Stimulated activated CD8-positive, alpha-beta memory T cell treated with anti-CD3 and anti-CD28 coated beads, Interleukin-15, amount 100 ng/mL, for 24 hours (primary cell): ENCODE measurements at places on chromosomes 5 and 9.

DNA sequence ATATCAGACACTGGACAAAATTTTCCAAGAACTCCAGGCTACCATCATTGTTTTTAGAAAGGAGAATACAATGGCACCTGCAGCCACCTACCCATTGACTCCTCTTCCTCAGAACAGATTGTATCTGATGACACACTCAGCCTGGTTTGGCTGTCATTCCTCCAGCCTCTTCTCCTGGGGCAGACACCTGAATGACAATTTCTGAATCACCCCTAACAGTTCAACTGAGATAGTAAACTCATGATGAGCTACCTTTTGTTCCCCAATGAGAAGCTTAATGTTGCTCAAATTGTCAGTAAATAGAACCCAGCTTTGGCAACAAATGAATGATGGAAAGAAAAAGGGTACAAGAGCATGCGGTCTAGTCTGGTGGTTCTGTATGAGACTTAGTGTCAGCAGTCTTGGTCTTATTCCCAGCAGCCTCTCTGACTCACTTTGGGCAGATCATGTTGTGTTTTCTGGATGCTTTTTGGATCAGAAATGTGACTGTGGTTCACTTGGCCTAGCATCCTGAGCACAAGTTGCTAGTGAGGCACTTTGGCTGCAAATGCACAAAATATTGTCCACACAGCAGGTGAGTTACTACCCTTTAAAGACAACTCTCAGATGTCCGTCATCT lies 78.3 kb downstream of the MAMDC2 start:
- no peak for DNase-seq

- no peak for DNase-seq
These were observed 732 bp downstream of the PBX3 start for GRCh38 chr9:125747765-125748445.

DNA sequence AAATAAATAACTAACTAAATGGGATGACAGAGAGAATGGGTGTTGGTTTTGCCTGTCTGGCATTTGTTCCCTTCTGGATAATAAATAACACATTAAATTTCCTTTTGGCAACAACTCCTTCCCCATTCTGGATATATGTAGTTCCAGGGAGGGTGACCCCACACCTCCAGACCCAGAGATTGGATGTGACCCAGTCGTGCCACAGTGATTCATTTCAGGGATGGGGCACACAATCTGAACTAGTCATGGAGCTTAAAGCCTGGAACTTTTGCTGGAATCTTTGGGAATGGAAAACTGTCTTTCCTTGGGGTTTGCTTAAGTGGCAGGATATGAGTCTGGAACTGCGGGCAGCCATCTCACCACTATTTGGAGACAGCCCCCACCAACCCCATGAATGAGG lies 11.3 kb downstream of the KLF9 start:
- DNase-seq: no peak

DNA sequence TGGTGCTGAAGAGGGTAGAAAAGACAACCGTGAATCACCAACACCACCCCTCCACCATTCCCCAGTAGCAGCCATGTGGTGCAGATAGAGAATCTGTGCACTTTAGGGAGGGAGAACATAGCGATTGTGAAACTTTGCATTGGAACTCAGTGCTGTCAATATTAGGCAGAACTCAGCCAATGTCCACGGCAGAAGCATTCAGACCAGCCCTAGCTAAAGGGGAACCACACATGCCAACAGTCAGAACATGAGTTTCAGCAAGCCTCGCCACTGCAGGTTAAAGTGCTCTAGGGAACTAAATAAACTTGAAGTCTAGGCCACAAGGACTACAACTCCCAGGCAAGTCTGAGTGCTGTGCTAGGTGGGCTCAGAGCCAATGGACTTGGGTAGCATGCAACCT lies 38.5 kb upstream of the DEPDC1B start:
- no peak for DNase-seq

DNA sequence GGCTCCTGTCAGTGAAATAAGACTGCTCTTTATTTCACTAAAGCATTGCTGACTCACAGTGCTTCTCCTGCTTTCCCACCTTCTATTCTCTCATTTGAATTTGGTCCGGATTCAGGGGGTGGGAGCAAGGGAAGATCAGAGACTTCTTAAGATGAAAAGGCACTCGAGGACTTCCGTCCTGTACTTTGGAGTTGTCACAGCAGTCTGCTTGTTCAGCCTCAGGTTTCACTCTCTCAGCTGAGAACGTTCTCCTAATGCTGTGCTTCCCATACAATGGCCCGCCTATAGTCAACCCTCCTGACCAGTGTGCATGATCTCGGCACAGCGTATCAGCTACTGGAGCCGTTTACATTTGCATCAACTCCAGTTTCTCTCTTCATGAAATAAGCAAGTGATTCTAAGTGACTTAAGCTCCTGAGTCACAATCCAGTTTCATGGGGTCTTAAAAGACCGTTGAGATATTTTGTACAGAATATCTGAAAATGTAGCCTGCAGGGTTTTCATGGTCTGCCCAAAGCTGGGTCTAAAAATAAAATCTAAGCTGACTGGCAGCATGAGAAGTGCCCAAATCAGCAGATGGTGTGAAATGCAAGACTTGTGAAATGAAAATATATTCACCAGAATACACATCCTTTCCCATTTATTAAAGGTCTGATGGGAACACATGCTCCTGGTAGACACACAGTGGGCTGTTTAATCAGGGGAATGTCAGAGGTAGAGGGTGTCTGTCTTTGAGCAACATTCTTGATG lies 145.0 kb downstream of the ADCY2 start:
- DNase-seq: no peak
